Thymus (tissue), 14 donors: ENCODE measurements at places on chromosomes 12 and 14.

- H3K27me3 ChIP-seq = no peaks in the 10 kb centered on the region
- H3K36me3 ChIP-seq = peaks cover 47% of the 10 kb centered on the region
- no peak overlapping the region for H3K27ac ChIP-seq
- no peak for DNase-seq
- H3K4me3 ChIP-seq = no peak overlapping the region
These were observed 22.2 kb downstream of the FCF1 start for GRCh38 chr14:74735125-74735524.

DNA sequence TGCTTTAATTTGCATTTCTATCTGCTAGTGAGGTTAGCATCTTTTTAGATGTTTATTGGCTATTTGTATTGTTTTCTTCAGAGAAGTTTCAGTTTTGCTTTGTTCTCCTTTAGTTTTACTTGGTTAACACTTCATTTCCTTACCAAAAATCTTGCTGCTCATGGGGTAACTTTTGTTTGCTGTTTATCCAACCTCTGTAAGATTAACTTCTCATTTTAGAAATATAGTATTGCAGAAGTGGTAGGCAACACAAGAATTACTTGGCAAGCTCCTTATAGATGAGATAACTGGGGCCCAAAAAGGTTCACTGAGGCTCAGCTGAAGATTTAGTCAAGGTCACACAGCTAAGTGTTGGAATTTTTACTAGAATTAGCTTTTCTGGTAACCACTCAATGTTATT lies 40.5 kb downstream of the ALKBH1 start:
- H3K27ac ChIP-seq = no peak overlapping the region
- no peaks in the 10 kb centered on the region for H3K36me3 ChIP-seq
- no peaks in the 10 kb centered on the region for H3K27me3 ChIP-seq
- H3K4me1 ChIP-seq = no peaks in the 10 kb centered on the region
- no peak overlapping the region for H3K4me3 ChIP-seq
- DNase-seq = no peak

- H3K4me1 ChIP-seq = no peaks in the 10 kb centered on the region
- no peak overlapping the region for H3K4me3 ChIP-seq
- DNase-seq = no peak
- H3K36me3 ChIP-seq = no peaks in the 10 kb centered on the region
- no peak overlapping the region for H3K27ac ChIP-seq
- H3K27me3 ChIP-seq = no peaks in the 10 kb centered on the region
These were observed 132.7 kb downstream of the SSPN start for GRCh38 chr12:26327975-26328644.

GRCh38 chr12:22271023-22271422 lies 63.5 kb downstream of the ST8SIA1 start:
- no peaks in the 10 kb centered on the region for H3K36me3 ChIP-seq
- no peak overlapping the region for H3K27ac ChIP-seq
- no peak overlapping the region for H3K4me3 ChIP-seq
- no peak for DNase-seq

GRCh38 chr12:67634303-67634761 lies 14.2 kb upstream of the DYRK2 start:
- H3K27me3 ChIP-seq = no peaks in the 10 kb centered on the region
- no peak for DNase-seq
- H3K36me3 ChIP-seq = no peaks in the 10 kb centered on the region

GRCh38 chr14:69423279-69423678 lies 24.8 kb downstream of the SLC39A9 start:
- no peak overlapping the region for H3K27ac ChIP-seq
- no peaks in the 10 kb centered on the region for H3K4me1 ChIP-seq
- DNase-seq = no peak

- no peak overlapping the region for H3K27ac ChIP-seq
- no peaks in the 10 kb centered on the region for H3K27me3 ChIP-seq
- no peaks in the 10 kb centered on the region for H3K36me3 ChIP-seq
- no peak overlapping the region for H3K4me3 ChIP-seq
- DNase-seq = no peak
These were observed 125.9 kb downstream of the CCER1 start for GRCh38 chr12:90829044-90829443.

DNA sequence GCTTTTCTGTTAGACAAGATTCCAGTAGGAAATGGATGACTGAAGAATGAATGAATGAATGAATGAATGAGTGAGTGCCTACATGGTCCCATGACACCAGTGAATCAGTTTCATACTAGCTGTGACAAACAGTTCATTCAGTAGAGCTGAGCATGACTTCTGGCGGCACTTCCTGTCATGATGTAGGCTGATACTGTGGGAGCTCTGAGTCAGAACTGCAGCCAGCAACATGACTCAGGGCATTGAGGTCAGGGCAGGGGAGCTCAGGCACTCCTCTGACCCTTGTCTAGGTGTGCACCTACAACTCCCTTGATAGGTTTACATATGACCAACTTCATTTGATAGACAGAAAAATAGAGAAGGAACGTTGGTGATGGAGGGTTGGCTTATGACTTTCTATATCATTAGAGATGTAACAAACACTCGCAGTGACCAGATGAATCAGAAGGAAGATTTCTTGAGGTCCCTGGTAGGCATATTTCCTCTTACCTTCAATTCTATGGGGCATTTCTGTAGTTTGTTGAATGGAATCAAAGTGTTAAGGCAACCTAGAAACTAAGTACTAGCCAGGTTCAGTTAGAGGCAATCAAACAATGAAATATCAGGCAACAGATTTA lies 139.3 kb upstream of the ARHGAP5 start:
- H3K27ac ChIP-seq = no peak overlapping the region
- no peaks in the 10 kb centered on the region for H3K4me1 ChIP-seq
- H3K4me3 ChIP-seq = no peak overlapping the region

- no peaks in the 10 kb centered on the region for H3K27me3 ChIP-seq
- no peak for DNase-seq
- H3K4me1 ChIP-seq = peaks cover 5% of the 10 kb centered on the region
- H3K4me3 ChIP-seq = no peak overlapping the region
- H3K36me3 ChIP-seq = no peaks in the 10 kb centered on the region
These were observed 1012.1 kb downstream of the BCL11B start for GRCh38 chr14:98259881-98260280.

DNA sequence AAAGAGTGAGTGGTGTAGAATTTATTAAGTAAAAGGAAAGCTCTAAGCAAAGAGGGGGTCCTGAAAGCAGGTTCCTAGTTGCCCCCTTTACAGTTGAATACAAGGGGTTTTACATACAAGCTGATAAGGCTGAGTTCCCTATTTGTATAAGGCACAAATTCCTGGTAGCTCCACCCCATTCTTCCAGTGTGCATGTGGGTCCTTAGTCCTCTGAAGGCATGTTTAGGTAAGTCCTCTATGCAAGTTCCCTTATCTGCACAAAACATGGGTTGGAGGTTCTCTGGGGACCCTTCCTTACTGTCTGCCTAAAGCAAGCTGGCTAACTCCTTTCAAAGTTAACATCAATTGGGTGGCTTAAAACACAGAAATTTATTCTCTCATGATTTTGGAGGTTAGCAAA lies 2.9 kb upstream of the FAR2 start:
- H3K4me3 ChIP-seq = no peak overlapping the region
- no peak for DNase-seq
- peaks cover 14% of the 10 kb centered on the region for H3K4me1 ChIP-seq
- H3K27me3 ChIP-seq = peaks cover 8% of the 10 kb centered on the region

DNA sequence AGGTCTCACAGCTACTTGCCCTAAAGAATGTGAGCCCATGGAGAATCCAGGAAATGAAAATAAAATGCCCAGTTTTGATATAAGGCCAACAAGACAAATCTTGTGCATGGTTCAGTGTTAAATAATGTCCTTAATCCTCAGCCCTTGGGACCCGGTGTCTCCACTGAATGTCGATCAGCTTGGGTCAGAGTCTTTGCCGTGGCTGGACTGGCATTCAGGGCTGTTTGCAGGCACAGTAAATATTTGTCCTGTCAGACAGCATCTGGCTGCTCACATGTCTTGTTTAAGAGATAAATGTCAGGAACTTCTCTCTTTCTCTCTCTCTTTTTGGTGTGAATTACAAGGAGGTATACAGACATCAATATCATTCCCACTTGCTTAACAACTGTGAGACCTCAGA lies 452.5 kb downstream of the FUT8 start:
- no peaks in the 10 kb centered on the region for H3K36me3 ChIP-seq
- H3K27me3 ChIP-seq = no peaks in the 10 kb centered on the region
- DNase-seq = no peak
- H3K27ac ChIP-seq = no peak overlapping the region
- H3K4me1 ChIP-seq = peaks cover 65% of the 10 kb centered on the region

GRCh38 chr14:37035401-37035800 lies 137.0 kb downstream of the SLC25A21 start:
- H3K4me3 ChIP-seq = no peak overlapping the region
- no peak for DNase-seq
- H3K4me1 ChIP-seq = no peaks in the 10 kb centered on the region
- H3K27ac ChIP-seq = no peak overlapping the region

GRCh38 chr14:66403183-66403582 lies 83.0 kb upstream of the CCDC196 start:
- no peak overlapping the region for H3K4me3 ChIP-seq
- H3K36me3 ChIP-seq = no peaks in the 10 kb centered on the region
- H3K4me1 ChIP-seq = no peaks in the 10 kb centered on the region
- H3K27me3 ChIP-seq = no peaks in the 10 kb centered on the region

DNA sequence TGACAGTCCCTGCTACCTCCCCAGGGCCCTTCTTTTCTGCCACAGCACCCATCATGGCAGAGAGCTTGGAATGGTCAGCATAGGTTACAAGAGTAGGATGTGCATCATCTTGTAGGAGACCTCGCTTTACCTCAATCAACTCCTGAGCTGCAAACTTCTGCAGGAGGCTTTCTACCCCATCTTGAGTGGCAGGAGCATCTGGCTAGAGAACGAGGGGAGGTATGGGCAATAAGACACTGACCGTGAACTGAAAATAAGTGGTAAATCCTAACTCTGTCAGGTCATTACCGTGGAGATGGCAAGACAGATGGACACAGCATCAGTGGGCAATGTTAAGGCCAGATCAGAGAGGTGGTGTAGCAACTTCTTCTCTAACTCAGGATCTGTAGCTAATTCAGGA lies 7.8 kb downstream of the METTL3 start:
- no peak overlapping the region for H3K27ac ChIP-seq
- H3K4me3 ChIP-seq = no peak overlapping the region
- H3K4me1 ChIP-seq = no peaks in the 10 kb centered on the region
- no peak for DNase-seq

GRCh38 chr12:66803930-66804329 lies 125.1 kb upstream of the GRIP1 start:
- H3K27ac ChIP-seq = no peak overlapping the region
- peaks cover 4% of the 10 kb centered on the region for H3K27me3 ChIP-seq
- DNase-seq = no peak
- no peaks in the 10 kb centered on the region for H3K36me3 ChIP-seq
